Stimulated activated CD8-positive, alpha-beta memory T cell treated with anti-CD3 and anti-CD28 coated beads, Interleukin-4, amount 100 ng/mL, for 1 hour (primary cell): ENCODE measurements at places on chromosomes 1 and 21.

DNA sequence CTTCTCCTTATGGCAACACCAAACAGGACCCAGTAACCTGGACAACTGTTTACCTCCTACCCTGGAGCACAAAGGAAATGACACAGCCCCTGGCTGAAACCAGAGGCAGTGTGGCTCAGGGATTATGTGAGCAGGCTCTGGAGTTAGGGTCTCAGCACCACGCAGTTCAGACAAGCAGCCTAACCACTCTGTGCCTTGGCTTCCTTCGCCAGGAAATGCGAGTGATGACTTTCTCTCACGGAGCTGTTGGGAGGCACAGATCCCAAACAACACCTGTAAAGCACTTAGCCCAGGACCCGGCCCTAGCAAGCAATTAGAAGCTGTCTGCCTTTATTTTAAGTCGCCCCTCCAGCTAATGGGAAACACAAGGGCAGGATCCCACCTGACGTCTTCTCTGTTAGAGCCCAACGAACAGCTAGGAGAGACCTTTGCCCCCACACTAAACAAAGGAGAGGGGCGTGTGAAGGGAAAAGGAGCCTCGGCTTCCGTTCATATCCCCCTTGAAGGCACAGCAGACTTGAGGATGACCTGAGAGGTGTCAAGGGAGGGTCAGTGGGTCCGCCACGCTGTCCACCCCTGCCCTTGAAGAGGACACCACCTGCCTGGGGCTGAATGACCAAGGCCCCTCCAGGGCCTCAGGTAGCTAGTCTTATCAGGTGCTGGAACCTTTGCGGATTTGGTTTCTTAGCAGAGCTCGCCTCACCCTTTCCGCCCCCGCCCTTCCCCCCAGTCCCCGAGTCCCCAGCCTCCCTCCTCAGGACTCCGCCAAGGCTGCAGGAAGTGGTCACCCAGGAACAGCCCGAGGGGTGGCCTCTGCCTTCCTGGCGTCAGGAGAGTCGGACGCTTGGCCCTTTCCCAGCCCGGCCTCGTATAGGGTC, 860 bp downstream of the TMEM63A start:
- DNase-seq = no peak

- no peak for DNase-seq
These were observed 234.1 kb downstream of the ADGRL2 start for GRCh38 chr1:82034812-82035211.

DNA sequence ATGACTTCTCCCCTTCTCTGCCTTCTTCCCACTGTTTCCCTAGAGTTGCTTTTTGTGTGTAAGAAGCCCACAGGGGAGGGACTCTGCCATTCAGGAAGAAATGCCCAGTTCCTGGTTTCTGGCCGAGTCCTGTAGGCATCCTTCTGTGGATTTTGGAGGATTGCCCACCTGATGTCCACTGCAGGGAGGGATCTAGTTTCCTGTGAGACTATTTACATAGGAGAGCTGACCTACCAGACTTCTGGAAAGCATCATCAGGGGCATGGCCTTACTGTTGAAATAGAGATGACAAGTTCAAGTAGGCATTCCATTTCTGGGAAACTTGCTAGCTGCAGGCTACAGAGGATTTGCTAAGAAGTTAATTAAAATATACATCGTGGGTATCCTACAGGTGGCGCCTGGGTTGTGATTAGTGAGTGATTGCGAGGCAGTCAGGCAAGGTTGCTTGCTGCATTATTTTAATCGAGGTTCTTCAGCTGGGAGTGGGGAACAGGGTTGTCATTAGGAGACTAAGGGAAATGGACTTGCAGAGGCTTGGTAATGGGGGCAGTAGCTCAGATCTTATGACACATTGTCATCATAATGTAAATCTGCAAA, 148.7 kb downstream of the HHAT start:
- DNase-seq = no peak

GRCh38 chr21:41494242-41494641, 13.7 kb downstream of the TMPRSS2 start:
- no peak for DNase-seq

GRCh38 chr1:217982331-217983050, 302.6 kb upstream of the RRP15 start:
- DNase-seq = no peak

DNA sequence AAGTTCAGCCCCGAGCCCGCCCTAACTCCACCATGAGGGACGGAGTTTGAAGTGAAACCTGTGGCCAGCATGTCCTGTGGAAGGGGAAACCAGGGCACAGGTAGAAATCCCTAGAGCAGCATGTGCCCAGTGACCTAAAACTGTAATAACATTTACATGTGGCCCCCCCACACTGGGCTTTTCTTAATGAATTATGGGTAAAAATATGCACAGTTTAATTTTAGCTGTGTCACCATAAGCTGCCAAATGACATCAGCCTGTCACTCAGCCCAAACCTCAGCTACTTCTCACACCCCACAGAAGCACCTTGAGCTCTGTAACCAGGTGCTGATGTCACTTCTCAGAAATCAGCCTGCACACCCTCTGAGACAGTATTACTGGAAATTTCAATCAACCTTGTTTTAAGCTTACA, 50.0 kb upstream of the SLC19A1 start:
- no peak for DNase-seq

GRCh38 chr1:98723574-98723973, 62.1 kb downstream of the SNX7 start:
- no peak for DNase-seq
